ENCODE measurements at places on chromosomes 4 and X. TPM values are rescaled to one million over a fixed set of nuclear protein-coding genes. Genes with fewer than 3 reads are reported as not detected.

GRCh38 chr4:180635281-180635680 lies 1607.9 kb upstream of the TENM3 start:
- no peak for DNase-seq
- no peaks in the 10 kb centered on the region for H3K4me1 ChIP-seq
- no peak overlapping the region for H3K27ac ChIP-seq
- H3K4me3 ChIP-seq = no peak overlapping the region
- H3K36me3 ChIP-seq = no peaks in the 10 kb centered on the region
- H3K27me3 ChIP-seq = no peaks in the 10 kb centered on the region

DNA sequence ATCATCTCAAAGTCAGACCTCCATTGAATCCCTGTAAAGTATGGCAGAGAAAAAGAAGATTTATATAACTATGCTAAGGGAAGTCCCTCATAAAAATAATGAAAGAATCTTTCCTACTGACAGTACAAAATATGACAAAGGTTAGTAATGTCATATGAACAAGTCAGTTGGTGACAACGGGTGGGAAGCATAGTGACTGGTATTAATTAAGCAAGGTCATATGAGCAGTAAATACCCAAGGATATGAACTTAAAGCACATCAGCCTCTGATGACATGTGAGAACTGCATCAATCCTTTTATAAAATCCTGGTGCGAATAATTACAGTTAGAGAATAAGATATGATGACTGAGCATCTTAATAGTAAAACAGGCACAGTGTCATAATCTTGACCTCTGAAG lies 364.8 kb upstream of the GALNTL6 start:
- no peaks in the 10 kb centered on the region for H3K36me3 ChIP-seq
- H3K27ac ChIP-seq = no peak overlapping the region
- H3K27me3 ChIP-seq = no peaks in the 10 kb centered on the region
- no peak overlapping the region for H3K4me3 ChIP-seq
- no peaks in the 10 kb centered on the region for H3K4me1 ChIP-seq

DNA sequence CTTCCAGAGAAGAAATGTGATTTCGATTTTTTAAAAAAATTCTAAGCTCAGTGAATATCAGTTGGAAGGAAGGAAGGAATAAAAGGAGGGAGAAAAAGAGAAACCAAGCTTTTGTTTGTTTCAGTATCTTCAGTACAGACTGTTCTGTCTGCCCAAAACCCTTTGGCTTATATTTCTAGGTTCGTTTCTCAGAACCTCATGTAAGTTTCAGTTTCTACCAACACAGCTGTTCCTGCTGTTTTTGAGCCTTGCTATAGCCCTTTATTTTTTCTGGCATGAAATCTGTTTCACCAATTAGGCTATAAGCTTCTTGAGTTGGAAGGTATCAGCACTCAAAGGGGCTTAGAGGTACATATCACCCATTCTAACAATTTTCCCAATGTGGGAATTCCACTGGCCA lies 157.9 kb downstream of the GBA3 start:
- H3K4me1 ChIP-seq = no peaks in the 10 kb centered on the region
- H3K27ac ChIP-seq = no peak overlapping the region
- no peak overlapping the region for H3K4me3 ChIP-seq
- DNase-seq = no peak
- H3K36me3 ChIP-seq = no peaks in the 10 kb centered on the region

GRCh38 chr4:1201851-1202525 lies 29.6 kb upstream of the SPON2 start:
- H3K36me3 ChIP-seq = no peaks in the 10 kb centered on the region
- H3K27me3 ChIP-seq = no peaks in the 10 kb centered on the region
- peaks cover 31% of the 10 kb centered on the region for H3K4me1 ChIP-seq
- peak overlapping the region; percentile 98 for H3K27ac ChIP-seq

Gene CENPVL2
- total RNA-seq = not detected

- peaks cover 14% of the 10 kb centered on the region for H3K4me1 ChIP-seq
- no peak overlapping the region for H3K27ac ChIP-seq
- no peaks in the 10 kb centered on the region for H3K36me3 ChIP-seq
- no peak overlapping the region for H3K4me3 ChIP-seq
- H3K27me3 ChIP-seq = no peaks in the 10 kb centered on the region
Observed at GRCh38 chrX:46755671-46756070, 3.2 kb downstream of the SLC9A7 start.

DNA sequence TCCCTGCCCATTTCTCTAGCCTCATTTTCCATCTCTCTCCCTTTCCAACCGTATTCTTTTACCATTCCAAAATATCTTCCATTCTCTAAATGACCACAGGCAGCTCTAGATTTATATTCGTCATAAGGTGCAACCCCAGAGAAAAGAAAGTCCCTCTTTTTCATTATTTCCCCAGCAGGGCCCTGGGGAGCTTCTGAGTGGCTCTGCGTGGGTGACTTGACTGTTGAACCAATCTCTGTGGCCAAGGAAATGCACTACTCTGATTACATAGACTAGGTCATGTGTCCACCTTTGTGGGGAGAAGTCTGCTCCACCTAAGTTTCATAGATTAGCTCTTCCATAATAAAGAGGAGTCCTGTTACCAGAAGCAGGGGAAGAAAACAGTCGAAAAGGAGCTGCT lies 51.4 kb downstream of the ATOH1 start:
- H3K4me3 ChIP-seq = no peak overlapping the region
- DNase-seq = no peak
- H3K27ac ChIP-seq = no peak overlapping the region

- no peak overlapping the region for H3K27ac ChIP-seq
- no peaks in the 10 kb centered on the region for H3K27me3 ChIP-seq
Observed at GRCh38 chrX:18051690-18052089, 169.0 kb downstream of the BEND2 start.

Gene CLNK
- 0.12 TPM for total RNA-seq

DNA sequence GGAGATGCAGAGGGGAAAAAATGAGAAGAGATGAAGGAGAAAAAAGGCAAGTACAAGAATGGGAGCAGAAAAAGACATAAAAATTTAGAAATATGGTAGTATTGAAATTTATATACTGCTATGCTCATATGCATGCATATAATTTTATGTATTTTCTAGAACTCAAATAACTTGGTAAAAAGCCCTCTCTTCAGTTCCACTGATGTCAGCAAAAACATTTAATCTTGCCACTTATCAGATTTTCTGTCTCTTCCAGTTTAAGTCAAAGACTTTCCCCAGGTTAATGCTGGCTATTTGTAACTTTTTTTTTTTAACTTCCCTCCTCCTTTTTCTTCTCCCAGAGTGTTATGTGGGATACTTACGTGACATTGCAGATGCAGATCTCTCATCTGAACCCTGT lies 617.5 kb upstream of the CPEB2 start:
- DNase-seq = no peak
- no peaks in the 10 kb centered on the region for H3K27me3 ChIP-seq
- H3K36me3 ChIP-seq = no peaks in the 10 kb centered on the region
- no peak overlapping the region for H3K4me3 ChIP-seq

GRCh38 chrX:20461002-20461401 lies 194.3 kb upstream of the RPS6KA3 start:
- peaks cover 2% of the 10 kb centered on the region for H3K36me3 ChIP-seq
- no peaks in the 10 kb centered on the region for H3K27me3 ChIP-seq
- no peak overlapping the region for H3K27ac ChIP-seq
- no peak overlapping the region for H3K4me3 ChIP-seq
- DNase-seq = no peak
- H3K4me1 ChIP-seq = peaks cover 14% of the 10 kb centered on the region

DNA sequence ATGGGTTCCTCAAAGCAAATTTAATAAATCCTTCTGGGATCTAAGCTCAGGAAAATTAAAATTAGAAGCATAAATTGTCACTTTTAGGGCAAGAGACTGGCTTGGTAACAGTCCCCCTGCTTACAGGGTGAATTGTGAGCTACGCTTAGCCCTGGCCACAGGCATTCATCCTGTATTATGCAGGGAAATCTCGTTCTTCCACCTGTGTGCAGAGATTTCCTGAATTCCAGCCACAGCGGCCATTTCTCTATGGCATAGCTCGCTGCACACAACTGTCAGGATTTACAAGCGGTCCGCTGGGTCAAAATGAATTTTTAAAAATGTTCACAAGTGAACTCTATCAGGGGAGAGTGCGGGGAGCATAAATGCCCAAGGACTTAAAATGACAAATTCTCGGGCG lies 111.9 kb downstream of the DCTD start:
- H3K27me3 ChIP-seq = no peaks in the 10 kb centered on the region
- H3K4me3 ChIP-seq = no peak overlapping the region
- no peak for DNase-seq
- H3K4me1 ChIP-seq = peaks cover 14% of the 10 kb centered on the region
- H3K36me3 ChIP-seq = no peaks in the 10 kb centered on the region
- H3K27ac ChIP-seq = no peak overlapping the region

- no peak overlapping the region for H3K27ac ChIP-seq
- DNase-seq = no peak
- H3K36me3 ChIP-seq = peaks cover 3% of the 10 kb centered on the region
- H3K27me3 ChIP-seq = peaks cover 38% of the 10 kb centered on the region
- no peaks in the 10 kb centered on the region for H3K4me1 ChIP-seq
Observed at GRCh38 chr4:185738820-185739219, 73.2 kb downstream of the SORBS2 start.

Gene GAB1
- 3.5 TPM for total RNA-seq

- H3K27ac ChIP-seq = no peak overlapping the region
- no peak for DNase-seq
- H3K36me3 ChIP-seq = no peaks in the 10 kb centered on the region
- no peak overlapping the region for H3K4me3 ChIP-seq
- peaks cover 22% of the 10 kb centered on the region for H3K4me1 ChIP-seq
- H3K27me3 ChIP-seq = no peaks in the 10 kb centered on the region
Observed at GRCh38 chrX:19869193-19869592, 18.2 kb downstream of the SH3KBP1 start.

DNA sequence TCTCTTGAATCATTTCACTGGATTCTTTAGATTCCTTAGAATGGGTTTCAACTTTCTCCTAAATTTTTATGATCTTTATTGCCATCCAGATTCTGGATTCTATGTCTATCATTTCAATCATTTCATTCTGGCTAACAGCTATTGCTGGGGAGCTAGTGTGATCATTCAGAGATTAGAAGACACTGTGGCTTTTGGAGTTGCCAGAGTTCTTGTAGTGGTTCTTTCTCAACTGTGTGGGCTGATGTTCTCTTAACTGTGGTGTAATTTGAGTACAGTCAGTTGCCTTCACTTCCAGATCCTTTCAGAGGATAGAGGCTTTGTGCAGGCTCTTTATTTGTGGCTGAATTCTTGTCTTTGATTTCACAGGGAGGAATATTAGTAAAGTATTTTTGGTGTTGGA lies 12.1 kb upstream of the CSN2 start:
- H3K4me3 ChIP-seq = no peak overlapping the region
- no peaks in the 10 kb centered on the region for H3K36me3 ChIP-seq
- DNase-seq = no peak
- H3K27me3 ChIP-seq = no peaks in the 10 kb centered on the region
- H3K27ac ChIP-seq = no peak overlapping the region

- H3K4me3 ChIP-seq = no peak overlapping the region
- no peaks in the 10 kb centered on the region for H3K27me3 ChIP-seq
- no peak for DNase-seq
- no peak overlapping the region for H3K27ac ChIP-seq
Observed at GRCh38 chrX:155266439-155266838, 2.1 kb upstream of the RAB39B start.

DNA sequence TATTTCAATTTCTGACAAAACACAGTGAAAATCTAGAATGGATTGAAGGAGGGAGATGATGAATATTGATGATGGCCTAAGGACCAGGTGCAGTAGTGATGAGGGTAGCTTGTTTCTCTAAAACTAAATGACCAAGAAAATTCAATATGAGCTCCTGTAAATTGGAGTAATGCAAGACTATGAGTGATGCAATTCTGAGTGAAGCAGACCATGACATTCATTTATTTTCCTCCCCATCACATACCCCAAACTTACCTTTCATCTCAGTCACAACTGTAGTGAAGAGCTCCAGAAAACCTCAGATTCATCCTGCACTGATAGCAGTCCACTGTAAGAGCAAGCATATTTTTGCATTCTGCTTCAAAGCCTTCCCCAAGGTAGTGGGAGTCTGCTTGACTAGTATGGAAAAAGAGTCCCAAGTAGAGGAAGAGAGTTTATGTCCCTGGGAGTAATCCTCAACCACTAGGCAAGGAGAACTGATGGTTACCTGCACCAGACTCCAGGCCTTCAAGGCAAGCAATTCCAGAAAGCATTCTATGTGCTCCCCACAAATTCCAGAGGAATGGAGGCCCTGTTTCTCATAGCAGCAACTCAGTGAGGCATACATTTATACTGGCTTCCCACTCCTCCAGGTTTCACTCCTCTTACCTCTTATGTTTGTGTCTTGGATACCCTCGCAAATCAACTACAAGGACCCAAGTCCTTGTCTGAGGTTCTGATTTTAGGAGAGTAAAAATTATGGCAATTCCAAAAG lies 47.2 kb downstream of the CXCL1 start:
- DNase-seq = no peak
- H3K27ac ChIP-seq = no peak overlapping the region
- no peaks in the 10 kb centered on the region for H3K27me3 ChIP-seq

DNA sequence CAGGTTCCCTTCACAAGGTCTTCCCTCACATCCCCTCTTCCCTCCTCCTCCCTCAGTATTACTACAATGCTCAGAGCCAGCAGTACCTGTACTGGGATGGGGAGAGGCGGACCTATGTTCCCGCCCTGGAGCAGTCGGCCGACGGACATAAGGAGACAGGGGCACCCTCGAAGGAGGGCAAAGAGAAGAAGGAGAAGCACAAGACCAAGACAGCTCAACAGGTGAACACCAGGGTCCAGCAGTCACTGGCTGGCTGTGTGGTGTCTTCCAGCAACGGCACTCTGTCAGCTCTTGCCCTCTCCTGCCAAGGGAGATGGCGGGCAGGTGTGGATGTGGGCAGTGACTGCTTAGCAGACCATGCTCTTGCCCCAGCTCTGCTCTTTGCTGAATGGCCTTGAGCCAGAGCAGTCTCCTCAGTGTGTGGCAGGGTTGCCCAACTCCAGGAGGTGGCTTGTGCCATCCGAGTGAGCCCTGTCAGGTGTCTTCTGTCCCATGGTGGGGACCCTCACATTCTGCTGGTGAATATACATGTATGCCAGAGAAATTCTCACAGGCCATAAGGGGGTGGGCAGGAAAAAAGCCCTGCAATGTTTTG lies 11.4 kb upstream of the UBA1 start:
- peaks cover 8% of the 10 kb centered on the region for H3K36me3 ChIP-seq
- no peaks in the 10 kb centered on the region for H3K27me3 ChIP-seq
- no peak for DNase-seq

Gene APLN
- not detected for total RNA-seq

GRCh38 chrX:31981546-31982062 lies 909.8 kb upstream of the FTHL17 start:
- no peak overlapping the region for H3K27ac ChIP-seq
- H3K4me3 ChIP-seq = no peak overlapping the region
- no peaks in the 10 kb centered on the region for H3K4me1 ChIP-seq

- no peaks in the 10 kb centered on the region for H3K27me3 ChIP-seq
- H3K27ac ChIP-seq = no peak overlapping the region
- H3K36me3 ChIP-seq = no peaks in the 10 kb centered on the region
Observed at GRCh38 chr4:152289941-152290340, 246.0 kb downstream of the FBXW7 start.

DNA sequence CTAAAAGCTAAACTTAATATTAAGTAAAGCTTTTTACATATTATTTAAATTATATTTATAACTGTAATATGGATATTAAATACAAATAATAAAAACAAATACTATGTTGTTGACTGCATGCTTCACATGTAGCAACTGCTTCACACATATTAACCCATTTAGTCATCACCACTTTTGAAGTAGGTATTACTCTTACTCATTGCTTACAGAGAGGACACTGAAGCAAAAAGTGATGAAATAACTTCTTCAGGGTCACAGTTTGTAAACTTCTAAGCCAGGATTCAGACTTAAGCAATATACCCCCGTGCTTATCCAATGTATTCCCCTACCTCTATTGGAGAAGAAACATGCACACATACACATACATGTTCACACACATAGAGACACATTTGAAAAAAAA lies 166.6 kb downstream of the DKK2 start:
- no peak overlapping the region for H3K27ac ChIP-seq
- no peaks in the 10 kb centered on the region for H3K4me1 ChIP-seq
- H3K27me3 ChIP-seq = no peaks in the 10 kb centered on the region
- no peaks in the 10 kb centered on the region for H3K36me3 ChIP-seq
- DNase-seq = no peak
- no peak overlapping the region for H3K4me3 ChIP-seq

Gene DHRSX
- total RNA-seq = 14.2 TPM
